SK-N-SH treated with all-trans-retinoic acid at 6 μM for 48 hours (cell line): ENCODE measurements at places on chromosomes 13 and 19.

DNA sequence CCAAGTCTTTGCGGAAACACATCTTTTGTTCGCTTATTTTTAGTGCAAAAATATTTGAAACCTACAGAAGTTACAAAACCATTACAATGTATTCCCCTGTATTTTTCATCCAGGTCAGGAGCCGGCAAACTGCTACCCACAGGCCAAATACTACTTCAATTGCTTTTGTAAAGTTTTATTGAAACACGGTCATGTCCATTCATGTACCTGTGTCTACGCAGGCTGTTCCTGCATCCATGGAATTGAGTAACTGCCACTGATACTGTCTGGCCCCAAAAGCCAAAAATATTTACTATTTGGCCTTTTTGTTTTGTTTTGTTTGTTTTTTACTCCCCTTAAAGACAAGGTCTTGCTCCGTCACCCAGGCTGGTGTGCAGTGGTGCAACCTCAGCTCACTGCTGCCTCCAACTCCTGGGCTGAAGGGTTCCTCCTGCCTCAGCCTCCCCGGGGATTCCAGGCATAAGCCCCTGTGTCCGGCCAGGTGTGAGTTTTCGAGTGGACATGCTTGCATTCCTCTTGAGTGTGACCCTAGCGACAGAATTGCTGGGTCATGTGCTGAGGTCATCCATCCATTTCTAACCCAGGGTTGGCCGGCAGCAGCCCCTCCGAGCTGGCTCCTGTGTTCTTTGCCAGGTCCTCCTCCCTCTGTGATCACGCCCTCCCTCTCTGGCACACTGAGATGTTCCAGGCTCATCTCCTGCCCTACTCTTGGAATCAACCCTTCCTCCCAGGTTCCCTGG, 10.9 kb upstream of the S1PR4 start:
- no peak for ATAC-seq

DNA sequence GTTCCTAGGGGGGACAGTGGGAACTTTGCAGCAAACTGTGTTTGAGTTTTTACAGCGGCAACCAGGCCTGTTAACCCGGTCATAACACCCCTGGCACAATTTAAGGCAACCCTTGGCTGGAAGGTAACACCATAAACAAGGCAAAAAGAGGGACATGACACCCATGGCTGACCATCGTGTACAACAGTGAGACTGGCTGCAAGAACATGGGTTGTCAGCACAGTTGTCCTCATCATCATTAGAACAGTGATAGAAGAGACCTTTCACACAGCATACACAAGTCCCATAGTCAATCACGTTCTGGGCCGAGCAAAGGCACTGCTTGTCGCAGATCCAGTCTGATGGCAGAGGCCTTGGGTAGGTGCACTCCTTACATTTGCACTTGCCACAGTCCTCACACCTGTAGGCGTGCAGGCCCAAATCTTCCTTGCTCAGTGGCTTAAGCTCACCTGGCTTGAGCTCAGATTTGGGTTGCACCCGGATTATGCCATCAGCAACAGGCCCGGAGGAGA, 4.1 kb downstream of the SPRY2 start:
- no peak for ATAC-seq

DNA sequence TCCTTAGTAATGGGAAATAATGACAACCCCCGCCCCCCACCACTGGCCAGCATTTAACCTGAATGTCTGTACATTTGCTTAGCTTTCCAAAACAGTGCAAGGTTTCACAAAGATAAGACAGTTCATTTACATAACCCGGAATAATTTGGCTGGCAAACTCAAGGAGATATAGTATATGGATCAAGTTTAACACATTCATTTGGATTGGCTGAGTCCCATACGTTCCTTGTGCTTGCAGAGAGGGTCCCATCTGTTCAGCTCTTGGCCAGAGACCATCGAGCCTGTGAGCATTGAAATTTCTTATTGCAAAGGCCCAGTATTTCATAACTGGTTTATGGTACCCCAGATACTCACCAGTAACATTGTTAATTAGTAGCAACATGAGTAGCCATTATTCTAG, 116.5 kb downstream of the GPC6 start:
- ATAC-seq, result no peak

DNA sequence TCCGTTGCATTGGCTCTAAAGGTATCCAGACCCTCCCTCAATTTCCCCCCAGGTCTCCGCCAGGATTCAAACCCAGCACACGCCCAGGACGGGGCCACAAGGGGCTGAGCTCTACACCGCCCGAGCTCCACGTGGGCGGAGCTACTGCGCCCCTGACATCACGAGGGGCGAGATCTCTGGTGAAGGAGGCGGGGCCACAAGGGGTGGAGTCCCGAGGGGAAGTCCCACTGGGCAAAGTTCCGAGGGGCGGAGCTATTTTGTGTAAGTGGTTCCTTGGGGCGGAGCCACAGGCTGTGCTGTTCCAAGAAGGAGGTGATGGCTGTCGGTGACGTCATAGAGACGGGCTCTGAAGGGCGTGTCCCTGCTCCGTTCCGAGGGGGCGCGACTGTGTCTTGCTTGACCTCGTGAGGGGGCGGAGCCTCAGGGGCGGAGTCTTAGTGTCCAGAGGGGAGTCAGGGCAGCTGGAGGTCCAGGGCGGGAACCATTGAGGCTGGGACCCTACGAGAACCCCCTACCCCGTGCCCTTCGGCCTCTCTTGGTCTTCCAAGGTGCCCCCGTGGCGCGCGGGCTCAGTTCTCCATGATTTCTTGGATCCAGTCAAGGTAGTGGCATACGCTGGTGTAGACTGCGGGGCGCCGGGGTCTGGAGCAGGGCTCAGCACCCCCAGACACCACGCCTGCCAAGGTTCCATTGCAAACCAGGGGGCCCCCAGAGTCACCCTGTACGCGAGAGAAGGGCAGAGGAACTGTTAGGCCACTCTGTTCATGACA, 1.3 kb upstream of the KLK8 start:
- no peak for ATAC-seq

- ATAC-seq, result no peak
Measured at GRCh38 chr19:15213715-15214381, 13.1 kb upstream of the NOTCH3 start.

DNA sequence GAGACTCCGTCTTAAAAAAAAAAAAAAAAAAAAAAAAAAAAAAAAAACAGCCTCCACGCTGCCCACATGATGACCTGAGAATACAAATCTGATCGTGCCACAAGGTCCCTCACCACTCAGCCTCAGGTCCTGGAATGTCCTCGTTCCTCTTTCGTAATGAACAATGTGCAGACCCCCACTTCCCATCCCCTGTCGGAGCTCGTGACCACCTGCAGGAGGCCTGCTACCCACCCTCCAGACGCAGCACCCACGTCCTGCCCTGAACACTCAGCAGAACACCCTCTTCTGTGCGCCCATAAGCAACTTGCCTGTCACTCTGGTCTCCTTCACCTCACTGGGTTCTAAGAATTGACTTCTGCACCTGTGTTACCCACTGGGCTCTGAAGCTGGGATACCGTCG, 166.4 kb downstream of the KATNAL1 start:
- ATAC-seq, result no peak

GRCh38 chr13:60379837-60380565, 17.0 kb upstream of the TDRD3 start:
- peak; percentile 60; the same call in 2 of the 3 replicates for ATAC-seq

DNA sequence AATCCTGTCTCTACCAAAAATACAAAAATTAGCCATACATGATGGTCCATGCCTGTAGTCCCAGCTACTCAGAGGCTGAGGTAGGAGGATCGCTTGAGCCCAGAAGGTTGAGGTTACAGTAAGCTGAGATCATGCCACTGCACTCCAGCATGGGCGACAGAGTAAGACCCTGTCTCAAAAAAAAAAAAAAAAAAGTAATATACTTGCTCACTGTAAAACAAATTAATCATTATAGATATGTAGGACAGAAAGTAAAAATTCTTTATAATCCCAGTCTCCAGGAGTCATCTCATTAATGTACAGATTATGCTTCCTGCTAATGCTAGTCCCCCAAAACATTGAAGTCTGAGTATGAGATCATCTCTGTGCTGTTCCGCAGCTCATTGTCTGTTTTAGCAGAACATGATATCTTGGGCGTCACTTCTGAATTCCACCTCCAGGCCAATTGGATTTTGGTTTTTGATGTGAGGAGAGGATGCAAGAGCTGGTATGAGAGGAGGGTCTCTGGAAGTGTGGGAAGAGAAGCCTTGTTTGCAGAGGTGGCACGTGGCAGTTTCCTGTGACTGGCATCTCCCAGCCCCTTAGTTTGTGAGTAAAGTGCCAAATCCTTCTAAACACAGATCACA, 75.4 kb upstream of the NPAS1 start:
- ATAC-seq, result no peak; the same call in 2 of the 3 replicates

DNA sequence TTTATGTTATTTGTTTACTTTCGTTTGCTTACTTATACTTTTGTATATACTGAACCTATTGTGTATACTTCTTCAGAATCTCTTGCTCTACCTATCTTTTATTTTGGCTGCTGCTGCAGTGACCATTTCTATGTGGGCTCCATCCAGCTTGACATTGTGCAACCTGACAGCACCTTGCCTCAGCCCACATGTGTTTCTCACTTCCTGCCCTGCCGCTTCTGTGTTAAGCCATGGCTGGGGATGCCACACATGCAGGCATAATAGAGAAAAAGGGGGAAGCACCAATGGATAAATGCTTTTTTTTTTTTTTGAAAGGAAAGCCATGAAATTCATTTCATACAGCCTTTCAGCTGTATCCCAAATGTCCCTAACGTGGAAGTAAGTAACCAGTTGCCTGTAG, 147.6 kb downstream of the RBM26 start:
- no peak for ATAC-seq
